ENCODE measurements at places on chromosomes 16 and 17.

DNA sequence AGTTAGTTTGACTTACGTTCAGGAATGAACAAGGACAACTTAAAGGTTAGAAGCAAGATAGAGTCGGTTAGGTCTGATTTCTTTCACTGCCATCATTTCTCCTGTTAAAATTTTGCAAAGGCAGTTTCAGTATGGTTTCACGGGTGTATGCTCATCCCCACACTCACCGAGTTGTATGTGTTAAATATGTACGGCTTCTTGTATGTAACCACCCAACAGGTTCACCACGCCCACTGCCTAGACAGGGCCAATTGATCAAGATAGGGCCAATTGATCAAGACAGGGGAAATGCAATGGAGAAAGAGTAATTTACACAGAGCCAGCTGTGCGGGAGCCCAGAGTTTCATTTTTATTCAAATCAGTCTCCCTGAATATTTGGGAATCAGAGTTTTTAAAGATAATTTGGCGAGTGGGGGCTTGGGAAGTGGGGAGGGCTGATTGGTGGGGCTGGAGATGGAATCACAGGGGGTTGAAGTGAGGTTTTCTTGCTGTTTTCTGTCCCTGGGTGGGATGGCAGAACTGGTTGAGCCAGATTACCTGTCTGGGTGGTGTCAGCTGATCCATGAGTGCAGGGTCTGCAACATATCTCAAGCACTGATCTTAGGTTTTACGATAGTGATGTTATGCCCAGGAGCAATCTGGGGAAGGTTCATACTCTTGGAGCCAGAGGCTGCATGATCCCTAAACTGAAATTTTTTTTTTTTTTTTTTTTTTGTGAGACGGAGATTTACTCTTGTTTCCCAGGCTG lies 62.4 kb upstream of the PLCG2 start:
- no peak for DNase-seq

- DNase-seq: no peak
These were observed 33.7 kb upstream of the HSBP1 start for GRCh38 chr16:83774066-83774465.

DNA sequence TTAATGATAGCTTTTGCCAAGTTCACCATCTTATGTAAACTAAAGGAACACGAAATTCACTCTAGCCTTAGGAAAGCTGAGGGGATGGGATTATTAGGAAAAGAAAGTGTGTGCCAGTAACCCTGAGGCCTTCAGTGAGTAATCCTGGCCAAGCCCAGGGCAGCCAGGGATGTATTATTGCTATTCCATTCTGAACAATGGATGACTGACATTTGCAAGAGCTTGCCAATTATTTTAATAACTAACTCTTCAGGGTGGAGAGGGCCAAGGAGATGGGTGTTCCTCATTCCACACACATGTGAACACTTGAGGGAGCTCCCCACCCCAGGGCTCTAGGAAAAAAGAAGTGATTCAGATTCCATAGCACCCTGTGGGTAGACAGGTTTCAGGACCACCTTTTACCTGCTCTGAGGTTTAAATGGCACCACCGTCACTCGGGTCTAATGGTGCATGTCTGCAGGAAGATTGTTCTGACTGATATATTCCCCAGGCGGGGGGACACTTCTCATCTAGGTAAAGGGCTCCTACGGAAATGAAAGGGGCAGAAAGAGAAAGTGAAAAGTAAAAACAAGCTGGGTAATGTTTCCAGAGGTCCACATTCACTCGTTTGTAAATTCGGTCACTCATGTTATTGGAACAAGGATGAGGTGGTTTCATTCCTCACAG lies 41.5 kb downstream of the TK2 start:
- DNase-seq: no peak

- no peak for DNase-seq
These were observed 25.3 kb downstream of the XYLT1 start for GRCh38 chr16:17445421-17445820.

DNA sequence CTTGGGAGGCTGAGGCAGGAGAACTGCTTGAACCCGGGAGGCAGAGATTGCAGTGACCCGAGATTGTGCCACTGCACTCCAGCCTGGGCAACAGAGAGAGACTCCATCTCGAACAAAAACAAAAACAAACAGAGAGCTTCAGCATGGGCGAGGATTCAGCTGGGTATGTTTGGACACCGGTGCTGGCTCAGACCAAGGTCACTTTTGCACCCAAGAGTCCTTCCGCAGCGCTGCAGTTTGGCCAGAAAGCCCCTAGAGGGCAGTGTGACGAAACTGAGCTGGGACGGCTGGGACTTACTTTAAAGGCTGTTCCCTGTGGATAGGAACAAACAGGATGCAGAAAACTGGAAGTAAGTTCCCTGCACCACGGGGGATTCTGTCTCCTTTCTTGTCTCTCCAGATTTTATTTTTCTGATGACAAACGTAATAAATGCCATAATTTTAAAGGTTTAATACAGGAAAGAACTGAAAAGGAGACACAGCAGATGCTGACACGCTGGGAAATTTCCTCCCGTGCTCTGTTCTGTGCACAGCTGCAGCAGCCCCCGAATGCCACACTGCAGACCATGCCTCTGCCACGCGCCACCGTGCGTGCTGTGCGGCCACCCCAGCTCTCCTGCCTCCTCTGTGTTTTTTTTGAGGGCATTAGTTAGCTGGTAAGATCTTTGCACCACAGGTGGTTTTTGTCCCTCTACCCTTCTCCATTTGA lies 25.2 kb upstream of the USP36 start:
- DNase-seq: no peak
